ENCODE measurements at places on chromosomes 6 and 20.

DNA sequence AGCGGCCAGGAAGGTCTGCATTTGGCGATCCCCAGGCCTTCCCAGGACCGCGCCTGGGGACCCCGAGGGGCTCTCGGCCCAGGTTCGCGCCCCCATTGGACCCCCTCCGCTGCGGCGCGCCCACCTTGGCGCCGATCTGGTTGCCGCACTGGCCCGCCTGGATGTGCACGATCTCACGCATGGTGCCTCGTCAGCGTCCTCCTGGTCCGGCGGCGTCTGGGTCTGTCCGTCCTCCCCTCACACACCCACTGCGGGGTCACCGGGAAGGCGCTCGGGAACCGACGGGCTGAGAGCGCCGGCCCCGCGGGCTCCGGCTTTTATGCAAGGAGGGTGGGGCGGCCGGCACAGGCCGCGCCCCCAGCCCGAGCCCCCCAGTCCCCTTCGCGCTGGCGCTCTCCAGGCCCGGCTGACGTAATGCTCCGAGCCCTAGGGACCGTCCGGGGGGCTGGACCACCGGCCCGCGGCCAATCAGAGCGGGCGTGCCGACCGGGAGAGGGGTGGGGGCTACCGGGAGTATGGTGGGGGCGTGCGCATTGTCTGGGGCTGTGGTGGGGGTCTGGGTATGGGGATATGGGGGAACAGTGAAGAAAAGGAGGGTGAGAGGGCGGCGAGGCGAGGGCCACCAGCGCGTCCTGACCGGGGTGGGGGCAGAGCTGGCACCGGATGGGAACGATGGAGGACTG lies at the start of gene TUBB2B:
TUBB2B (minus strand) TSS at position 291 of the 683 bp plus-strand sequence; CDS start at position 181, 110 bp downstream.
- no peak within 1 kb of the TSS for H3K27ac ChIP-seq
- peaks cover 46% of the 10 kb centered on the region for H3K4me1 ChIP-seq

GRCh38 chr20:10761786-10762185 lies 88.0 kb upstream of the JAG1 start:
- no peak overlapping the region for H3K4me3 ChIP-seq
- H3K36me3 ChIP-seq, result no peaks in the 10 kb centered on the region
- no peaks in the 10 kb centered on the region for H3K27me3 ChIP-seq
- no peak overlapping the region for H3K27ac ChIP-seq
- no peaks in the 10 kb centered on the region for H3K4me1 ChIP-seq

DNA sequence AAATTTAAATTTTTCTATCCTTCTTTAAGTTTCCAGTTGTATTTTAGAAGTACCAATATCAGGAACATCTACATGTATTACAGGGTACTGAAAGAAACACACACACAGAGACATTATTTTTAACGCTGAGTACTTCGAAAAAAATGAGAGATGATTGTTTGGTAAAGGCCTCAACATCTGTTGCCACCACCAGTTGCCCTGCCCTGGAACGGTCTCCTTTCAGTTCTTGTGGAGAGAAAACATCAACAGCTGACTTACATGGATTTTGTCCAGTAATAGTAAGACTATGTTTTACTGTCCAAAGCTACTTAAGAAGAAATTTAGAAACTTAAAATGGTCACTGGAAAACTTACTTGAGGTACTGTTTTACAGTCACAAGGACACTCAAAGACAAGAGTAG lies 16.7 kb downstream of the HMGCLL1 start:
- no peak overlapping the region for H3K27ac ChIP-seq
- no peaks in the 10 kb centered on the region for H3K36me3 ChIP-seq
- no peak for DNase-seq
- no peak overlapping the region for H3K4me3 ChIP-seq

DNA sequence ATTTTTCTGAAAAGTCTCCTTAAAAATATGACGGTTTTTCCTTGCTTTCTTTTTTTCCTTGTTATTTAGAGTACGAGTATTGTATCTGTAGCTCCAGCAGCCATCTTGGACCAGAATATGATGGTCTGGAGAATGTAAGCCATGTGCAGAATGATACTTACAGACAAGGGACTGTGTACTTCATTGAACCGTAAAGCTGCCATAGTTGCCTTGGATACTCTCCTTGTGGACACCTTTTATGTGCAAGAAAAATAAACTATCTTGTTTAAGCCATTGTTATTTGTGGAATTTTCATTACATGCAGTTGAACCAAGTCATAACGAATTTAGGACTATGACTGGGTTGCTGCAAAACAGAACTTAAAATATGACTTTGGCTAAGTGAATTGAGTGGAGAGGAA lies 485.8 kb upstream of the CITED2 start:
- H3K4me1 ChIP-seq, result no peaks in the 10 kb centered on the region
- no peaks in the 10 kb centered on the region for H3K36me3 ChIP-seq
- H3K27ac ChIP-seq, result no peak overlapping the region
- H3K27me3 ChIP-seq, result no peaks in the 10 kb centered on the region

GRCh38 chr6:12286373-12287110 lies 3.6 kb upstream of the EDN1 start:
- H3K4me3 ChIP-seq, result no peak overlapping the region
- H3K27me3 ChIP-seq, result peaks cover 54% of the 10 kb centered on the region
- no peak overlapping the region for H3K27ac ChIP-seq
- no peak for DNase-seq
- peaks cover 17% of the 10 kb centered on the region for H3K4me1 ChIP-seq
- no peaks in the 10 kb centered on the region for H3K36me3 ChIP-seq

GRCh38 chr6:52576054-52576391 lies 837 bp downstream of the TRAM2 start:
- H3K27ac ChIP-seq, result peak overlapping the region; percentile 66
- peaks cover 28% of the 10 kb centered on the region for H3K27me3 ChIP-seq
- no peak for DNase-seq
- no peaks in the 10 kb centered on the region for H3K36me3 ChIP-seq

GRCh38 chr6:131172222-131172621 lies 37.0 kb downstream of the AKAP7 start:
- H3K4me1 ChIP-seq, result no peaks in the 10 kb centered on the region
- H3K27ac ChIP-seq, result no peak overlapping the region
- DNase-seq, result no peak
- H3K36me3 ChIP-seq, result no peaks in the 10 kb centered on the region
- H3K4me3 ChIP-seq, result no peak overlapping the region

GRCh38 chr6:158797331-158798310 lies 21.5 kb downstream of the EZR start:
- H3K4me1 ChIP-seq, result peaks cover 77% of the 10 kb centered on the region
- peaks cover 41% of the 10 kb centered on the region for H3K36me3 ChIP-seq
- peak overlapping the region; percentile 33 for H3K27ac ChIP-seq

DNA sequence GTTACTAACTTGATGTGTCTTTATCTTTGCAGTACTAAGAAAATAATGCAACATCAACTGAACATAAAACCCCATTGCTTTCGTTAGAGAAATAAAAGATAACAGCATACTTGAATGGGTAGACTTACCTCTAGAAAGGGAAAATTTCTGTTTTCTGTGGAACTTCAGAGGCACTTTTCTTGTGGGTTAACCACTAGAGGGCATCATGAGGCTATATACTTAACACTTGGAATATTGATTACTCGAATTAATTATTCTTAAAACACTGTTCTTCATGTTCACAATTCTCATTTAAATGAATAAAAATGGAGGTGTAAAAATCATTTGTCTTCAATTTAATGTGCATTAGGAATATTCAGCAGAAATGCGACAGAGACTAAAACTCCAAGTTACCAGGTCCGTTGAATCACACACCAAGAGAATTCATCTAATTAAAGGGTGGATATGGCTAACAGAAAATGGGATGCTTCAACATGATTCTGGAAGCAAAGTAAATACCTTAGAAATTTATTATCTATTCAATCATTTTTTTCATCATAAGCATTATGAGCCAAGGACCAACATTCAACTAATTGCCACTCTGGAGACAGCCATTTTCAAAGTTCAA lies 330.8 kb upstream of the PREP start:
- H3K4me1 ChIP-seq, result peaks cover 23% of the 10 kb centered on the region
- H3K27ac ChIP-seq, result no peak overlapping the region
- no peak for DNase-seq
- H3K4me3 ChIP-seq, result no peak overlapping the region
- H3K36me3 ChIP-seq, result peaks cover 4% of the 10 kb centered on the region

DNA sequence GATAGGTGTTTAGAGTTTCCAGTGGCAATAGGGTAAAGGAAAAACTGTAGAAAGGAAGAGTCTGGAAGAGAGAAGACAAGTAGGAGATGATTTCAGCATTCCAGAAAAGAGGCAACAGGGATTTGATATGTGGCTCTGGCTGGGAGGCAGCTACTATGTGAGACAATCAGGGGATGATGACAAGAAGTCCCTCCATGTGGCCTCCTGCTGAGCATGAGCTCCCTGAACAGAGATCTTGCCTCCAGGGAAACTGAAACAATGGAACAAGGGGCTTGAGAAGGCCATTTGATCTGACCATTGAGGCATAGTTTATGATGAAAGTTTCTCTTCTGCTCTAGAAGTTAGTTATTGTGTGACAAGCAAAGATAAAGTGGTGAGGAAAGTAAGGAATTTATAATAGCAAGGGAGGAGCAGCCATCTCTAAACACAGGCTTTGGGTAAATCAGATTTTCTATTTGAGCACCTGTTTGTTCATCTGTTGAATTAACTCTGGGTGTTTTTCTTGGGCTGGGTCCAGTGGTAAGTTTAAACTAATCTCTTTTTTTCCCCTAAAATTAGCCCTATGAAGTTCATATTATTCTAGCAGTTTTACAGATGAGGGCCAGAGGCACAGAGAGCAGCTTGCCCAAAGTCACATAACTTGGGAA lies 3.0 kb upstream of the GPX5 start:
- no peaks in the 10 kb centered on the region for H3K36me3 ChIP-seq
- no peak for DNase-seq
- H3K4me3 ChIP-seq, result no peak overlapping the region

GRCh38 chr6:143279385-143279784 lies 171.1 kb downstream of the ADAT2 start:
- H3K36me3 ChIP-seq, result no peaks in the 10 kb centered on the region
- H3K27ac ChIP-seq, result no peak overlapping the region
- peaks cover 6% of the 10 kb centered on the region for H3K4me1 ChIP-seq
- H3K27me3 ChIP-seq, result no peaks in the 10 kb centered on the region
- DNase-seq, result no peak

GRCh38 chr20:23513164-23513563 lies 22.2 kb downstream of the CST8 start:
- no peak overlapping the region for H3K4me3 ChIP-seq
- peaks cover 3% of the 10 kb centered on the region for H3K27me3 ChIP-seq
- no peaks in the 10 kb centered on the region for H3K4me1 ChIP-seq
- DNase-seq, result no peak

DNA sequence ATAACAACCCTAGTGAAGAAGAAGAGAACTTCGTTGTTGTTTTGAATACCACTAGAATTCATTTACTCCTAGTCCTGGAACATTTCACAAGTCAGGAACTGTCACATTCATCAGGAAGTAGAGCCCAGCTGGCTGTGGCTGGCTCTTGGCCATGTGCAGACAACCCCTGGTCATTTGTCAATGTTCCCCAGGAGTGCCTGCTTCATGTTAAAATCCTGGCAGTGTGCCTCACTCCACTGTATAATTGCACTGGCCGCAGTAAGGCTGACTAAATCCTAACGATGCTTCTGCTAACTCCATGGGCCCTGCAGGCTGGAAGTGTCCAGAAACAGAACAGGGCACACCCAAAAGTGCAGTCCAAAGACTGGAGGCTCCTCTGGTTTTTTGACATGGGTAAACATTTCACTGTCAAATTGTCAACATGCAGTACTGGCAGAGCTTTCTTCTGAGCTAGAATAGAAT lies 41.5 kb upstream of the ADGRF1 start:
- DNase-seq, result no peak
- no peaks in the 10 kb centered on the region for H3K4me1 ChIP-seq
- H3K27ac ChIP-seq, result no peak overlapping the region

DNA sequence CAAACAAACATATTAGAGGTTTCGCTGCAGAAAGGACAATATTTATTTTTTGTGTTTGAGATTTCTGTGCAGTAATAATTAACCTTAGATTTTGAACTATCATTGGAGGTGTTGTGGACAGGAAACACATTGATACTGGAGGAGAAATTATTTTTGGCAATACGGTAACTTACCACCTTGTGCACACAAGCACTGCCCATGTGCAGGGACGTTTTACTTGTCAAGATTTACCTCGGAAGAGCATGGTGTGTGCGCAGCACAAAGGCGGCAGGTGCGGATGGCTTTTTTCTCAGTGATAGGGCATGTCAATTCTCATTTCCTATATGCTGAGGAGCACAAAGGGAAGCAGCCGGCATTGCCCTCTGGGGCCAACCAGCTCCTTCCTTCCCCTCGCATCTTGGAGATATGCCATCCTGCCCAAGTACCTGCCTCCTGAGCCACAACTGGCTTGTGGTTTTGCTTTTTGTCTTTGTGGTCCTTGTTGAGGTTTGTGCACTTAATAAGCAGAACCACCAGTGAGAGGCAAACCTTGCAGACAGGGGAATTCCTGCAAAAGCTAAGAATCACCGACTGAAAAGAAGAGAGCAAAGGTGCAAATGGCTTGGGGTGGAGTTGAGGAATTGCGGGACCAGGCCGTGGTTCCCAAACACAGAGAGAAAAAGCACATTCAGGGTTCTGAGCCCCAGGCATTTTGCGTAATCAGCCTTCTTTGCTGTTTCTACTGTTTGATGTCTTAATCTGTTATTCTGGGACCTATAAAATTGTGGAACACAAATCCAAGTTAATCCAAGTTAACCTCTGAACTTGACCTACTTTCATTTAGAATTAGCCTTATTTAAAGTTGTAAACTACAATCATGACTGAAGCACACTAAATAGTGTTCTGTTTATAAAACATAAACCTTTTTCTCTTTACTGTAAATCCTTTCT lies 21.9 kb downstream of the SAMD5 start:
- no peak overlapping the region for H3K27ac ChIP-seq
- no peak for DNase-seq
- H3K27me3 ChIP-seq, result peaks cover 17% of the 10 kb centered on the region
- no peaks in the 10 kb centered on the region for H3K36me3 ChIP-seq
- no peak overlapping the region for H3K4me3 ChIP-seq

DNA sequence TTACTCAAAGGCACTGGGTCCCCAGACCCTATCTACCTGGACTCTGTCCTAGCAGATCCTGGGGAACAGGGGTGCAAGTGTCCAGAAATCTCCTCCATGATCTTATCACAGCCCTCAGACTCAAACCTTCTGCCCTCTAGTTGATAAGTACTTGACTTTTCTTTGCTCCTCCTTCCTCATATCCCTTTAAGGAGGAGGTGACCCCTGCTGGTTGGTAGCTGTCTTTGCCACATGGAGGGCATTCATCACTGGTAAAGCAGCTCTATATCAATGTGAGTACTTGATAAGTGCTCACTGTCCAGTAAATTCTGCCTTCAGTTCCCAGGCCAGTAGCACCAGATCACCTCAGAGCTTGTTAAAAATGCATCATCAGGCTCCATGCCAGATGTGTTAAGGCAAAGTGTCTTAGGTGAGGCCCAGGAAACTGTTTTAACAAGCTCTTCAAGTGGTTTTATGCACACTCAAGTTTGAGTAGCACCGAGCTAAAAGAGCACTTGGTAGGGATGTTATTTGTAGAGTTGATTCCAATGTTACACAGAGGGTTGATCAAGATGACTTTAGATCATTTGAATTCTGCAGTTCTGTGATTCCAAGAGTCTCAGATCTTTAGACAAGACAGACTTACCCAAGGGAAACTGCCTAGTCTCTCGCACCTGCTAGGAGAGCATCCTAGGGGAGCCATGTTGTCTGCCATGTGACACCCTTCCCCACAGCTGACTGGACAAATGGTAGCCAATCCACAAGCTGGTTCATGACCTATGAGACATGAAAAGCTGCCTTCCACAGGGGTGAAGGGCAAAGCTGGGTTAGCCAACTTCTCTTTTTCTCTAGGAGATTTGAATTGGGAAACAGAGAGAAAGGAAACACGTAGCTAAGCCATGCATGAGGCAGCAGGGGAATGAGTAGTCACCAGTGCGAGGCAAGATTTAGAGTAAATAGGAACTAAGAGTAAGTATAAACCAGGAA lies 18.6 kb downstream of the TREML2 start:
- H3K36me3 ChIP-seq, result no peaks in the 10 kb centered on the region
- no peak overlapping the region for H3K4me3 ChIP-seq
- H3K4me1 ChIP-seq, result peaks cover 45% of the 10 kb centered on the region
- H3K27me3 ChIP-seq, result peaks cover 19% of the 10 kb centered on the region
- DNase-seq, result peak; percentile 75

Measured in activated naive CD4-positive, alpha-beta T cell treated with anti-CD3 and anti-CD28 coated beads, Interleukin-2, amount 10 ng/mL, durations not matched to agents 7 days and 5 days (primary cell).